ENCODE measurements at places on chromosomes 2 and 18.

DNA sequence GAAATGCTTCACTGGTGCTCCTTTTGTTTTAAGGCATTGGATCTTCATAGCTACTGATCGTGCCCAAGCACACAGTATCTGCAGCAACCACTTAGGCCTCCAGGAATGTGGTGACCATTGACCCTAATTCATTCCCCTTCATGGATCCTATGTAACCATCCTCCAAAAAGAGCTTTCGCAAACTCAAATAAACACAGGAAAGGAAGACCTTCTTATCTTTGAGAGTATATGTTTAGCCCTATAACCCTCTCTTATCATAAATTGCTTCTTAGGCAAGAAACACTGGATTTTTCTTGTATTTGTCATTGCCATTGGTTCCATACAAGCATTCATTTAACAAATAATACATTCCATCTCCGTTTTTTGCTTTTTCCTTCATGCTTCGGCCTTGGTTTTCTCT is 4.1 kb upstream of the TTR start:
- DNase-seq = no peak

GRCh38 chr2:144432921-144433320 is 87.0 kb downstream of the ZEB2 start:
- peak; percentile 37 for DNase-seq

DNA sequence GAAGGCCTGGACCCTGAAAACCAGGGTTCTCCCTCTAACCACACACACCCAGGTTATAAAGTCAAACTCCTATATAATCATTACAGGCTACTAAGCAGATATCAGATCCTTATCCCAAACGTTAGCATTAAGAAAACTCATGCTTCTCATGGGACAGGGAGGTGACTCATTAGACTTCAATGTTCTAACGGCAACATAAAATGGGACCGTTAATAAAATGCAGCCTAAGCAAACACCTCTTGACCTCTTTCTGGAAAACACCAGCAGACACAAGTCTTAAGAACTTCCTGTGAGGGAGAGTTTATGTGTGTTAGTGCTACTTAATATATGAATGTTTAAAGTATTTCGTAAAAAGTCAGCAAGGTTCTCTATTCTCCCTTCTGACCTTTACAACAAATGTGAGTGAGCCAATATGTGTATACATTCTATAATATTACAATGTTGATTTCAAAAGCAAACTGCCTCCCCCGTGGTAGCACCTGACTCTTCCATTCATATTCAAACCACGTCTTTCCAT is 31.7 kb downstream of the LPIN2 start:
- peak; percentile 74 for DNase-seq

DNA sequence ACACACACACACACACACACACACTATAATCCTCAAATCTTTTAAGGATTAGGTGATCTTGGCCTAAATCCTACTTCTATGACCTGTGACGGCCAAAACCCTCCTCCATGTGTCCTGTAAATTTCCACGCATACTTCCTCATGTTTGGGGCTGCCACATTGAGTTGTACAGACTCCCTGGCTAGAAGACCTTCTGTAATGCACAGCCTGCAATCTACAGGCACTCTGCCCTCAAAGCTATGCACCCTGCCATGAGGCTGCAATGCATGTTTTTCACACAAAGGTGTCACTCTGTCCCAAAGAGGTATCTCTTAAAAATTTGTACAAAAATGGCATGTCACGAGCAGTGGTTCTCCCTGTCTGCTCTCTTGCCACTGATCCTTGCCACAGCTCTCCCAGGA is 26.4 kb upstream of the B4GALT6 start:
- DNase-seq = no peak

- no peak for DNase-seq
Observed at GRCh38 chr2:207718521-207718920, 7.1 kb downstream of the CCNYL1 start.

- DNase-seq = no peak
Observed at GRCh38 chr18:8139891-8140406, 469.3 kb upstream of the RAB12 start.

DNA sequence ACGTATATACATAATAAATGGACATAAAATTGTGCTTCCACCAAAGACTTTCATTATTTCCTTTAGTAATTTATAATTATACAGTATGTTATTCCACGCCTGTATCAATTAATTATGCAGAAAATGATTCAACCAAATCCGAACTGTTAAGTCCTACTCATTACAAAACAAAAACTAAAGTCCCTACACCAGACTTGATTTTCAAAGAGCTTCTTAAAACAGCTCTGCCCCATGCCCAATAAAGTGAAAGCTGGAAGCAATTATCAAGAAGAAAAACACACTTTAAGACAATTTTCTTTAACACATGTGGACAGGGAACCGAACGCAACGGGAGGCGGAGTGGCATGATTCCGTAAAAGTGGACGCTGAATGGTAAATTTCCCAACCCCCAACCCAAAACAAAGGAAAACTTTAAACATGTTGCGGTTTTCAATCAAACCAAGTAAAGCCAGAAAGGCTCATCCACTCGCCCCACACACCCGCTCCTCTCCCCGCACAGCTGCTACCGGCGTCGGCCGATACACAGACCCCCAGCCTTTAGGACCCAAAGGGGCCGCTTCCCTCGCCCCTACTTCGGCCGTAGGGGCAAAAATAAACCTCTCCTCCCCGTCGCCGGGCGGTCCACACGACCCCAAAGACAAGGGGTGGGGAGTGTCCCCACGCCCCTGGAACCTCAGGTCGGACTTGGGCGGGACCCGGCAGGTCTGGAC is 705 bp downstream of the YES1 start:
- DNase-seq = peak; percentile 50

DNA sequence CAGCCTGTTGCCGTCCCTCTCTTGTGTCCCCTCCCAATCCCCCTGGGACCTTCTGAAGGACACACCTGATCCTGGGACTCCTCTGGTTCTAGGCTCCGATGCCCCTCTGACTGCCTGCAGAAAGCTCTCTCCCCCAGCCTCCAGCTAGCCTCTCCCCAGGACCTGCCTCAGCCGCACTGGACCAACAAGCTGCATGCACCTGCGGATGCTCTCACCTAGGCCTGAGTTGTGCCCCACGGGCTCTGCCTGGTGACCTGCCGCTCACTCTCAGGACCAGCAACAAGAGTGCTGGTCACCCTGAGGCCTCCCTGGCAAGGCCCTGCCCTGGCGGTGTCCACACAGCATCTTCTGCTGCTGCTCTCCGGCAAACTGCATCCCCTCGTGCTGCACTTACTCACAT is 63.0 kb downstream of the EIPR1 start:
- no peak for DNase-seq
